ENCODE measurements at places on chromosomes 1 and 21.

- DNase-seq: no peak
Observed at GRCh38 chr21:15496911-15497310, 232.9 kb upstream of the USP25 start.

- DNase-seq: no peak
Observed at GRCh38 chr1:182259229-182259872, 132.2 kb downstream of the GLUL start.

DNA sequence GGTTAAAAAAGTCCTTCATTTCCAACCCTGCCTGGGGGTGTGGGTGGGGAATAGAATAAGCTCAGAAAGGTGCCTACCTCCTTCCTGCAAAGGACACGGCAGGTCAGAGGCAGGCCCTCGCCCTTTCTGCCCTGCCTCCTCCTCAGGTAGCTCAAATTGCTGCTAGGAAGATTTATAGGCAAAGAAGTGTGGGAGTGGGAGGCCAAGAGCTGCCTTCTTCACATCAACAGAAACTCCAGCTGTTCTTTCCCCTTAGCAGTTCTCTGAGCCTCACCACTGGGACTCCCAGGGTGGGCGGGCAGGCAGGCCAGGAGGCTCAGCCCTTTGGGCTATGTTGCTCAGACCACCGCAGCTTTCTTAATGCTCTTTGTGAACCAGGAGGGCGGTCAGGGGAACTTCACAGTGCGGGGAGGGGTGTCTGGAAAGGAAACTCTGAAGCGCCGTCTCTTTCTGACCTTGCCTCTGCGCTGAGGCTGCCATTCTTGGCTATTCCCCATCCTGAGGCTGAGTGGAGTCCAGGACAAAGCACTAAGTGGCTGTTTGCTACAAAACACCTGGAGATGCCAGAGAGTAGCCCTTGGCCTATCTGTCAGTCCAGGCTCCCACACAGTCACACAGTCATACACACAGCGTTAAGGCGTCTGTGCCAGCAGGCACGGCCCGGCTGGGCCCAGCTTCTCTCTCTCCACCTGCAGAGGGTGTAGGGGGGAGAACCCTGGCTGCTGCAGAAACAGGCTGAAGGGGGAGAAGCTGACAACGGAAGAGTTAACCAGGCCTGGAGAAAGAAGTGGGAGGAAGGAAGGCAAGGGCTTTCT, 3.0 kb upstream of the A3GALT2 start:
- no peak for DNase-seq

DNA sequence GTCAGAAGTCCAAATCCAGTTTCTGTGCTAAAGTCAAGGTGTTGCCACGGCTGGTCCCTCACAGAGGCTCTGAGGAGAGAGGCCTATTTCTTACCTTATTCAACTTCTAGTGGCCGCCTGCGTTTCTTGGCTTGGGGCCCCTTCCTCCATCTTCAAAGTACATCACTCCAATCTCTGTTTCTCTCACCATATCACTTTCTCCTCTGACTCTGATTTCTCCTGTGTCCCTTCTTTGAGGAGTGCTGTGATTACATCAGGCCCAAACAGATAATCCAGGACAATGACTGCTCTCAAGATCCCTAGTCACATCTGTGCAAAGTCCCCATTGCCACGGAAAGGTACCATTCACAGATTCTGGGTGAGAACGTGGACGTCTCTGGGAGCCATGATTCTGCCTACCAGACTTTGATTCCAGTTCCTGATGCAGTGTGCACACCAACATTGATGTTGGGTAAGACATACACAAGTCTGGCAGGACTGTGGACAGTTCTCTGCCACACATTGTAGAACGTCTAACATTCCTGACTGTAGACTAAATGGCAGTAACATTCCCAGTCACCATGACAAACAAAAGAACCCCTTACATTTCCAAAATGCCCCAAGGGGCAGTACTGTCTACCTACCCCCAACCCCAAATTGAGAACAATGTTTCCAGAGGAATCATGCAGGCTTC, 43.0 kb upstream of the ITPKB start:
- DNase-seq: no peak

DNA sequence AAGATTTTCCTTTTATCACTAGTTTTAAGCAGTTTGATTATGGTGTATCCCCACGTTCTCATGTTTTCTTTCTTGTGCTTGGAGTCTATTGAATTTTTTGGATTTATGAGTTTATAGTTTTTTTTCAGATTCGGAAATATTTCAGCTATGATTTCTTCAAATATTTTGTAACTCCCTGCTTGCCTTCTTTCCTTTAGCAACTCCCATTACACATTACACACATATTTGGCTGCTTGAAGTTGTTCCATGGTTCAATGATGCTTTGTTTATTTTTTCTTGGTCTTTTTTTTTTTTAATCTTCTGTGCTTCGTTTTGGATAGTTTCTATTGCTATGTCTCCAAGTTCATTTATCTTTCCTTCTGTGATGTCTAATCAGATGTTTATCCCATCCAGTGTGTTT, 48.5 kb upstream of the WARS2 start:
- no peak for DNase-seq

DNA sequence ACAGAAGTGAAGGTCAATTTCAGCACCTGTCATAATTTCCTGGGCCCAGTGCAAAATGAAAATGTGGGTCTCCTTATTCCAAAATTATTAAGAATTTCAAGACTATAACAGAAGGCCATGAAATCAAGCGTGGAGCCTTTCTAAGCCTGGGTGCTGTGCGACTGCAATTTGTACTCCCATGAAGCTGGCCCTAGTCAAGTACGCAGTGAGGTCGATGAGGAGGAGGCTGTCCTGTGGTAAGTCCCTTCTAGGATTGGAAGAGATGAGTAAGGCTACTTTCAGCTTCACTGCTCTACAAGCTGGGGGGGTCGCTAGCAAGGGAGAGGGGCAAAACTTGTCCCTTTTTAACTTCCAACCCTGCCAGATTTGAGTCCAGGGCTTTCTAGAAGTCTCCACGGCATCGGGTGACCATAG, 410 bp upstream of the NUDC start:
- no peak for DNase-seq

- DNase-seq: no peak
Observed at GRCh38 chr21:45208627-45208951, 79.1 kb downstream of the POFUT2 start.

GRCh38 chr1:84164161-84164560, 20.1 kb downstream of the PRKACB start:
- DNase-seq: no peak

- DNase-seq: no peak
Observed at GRCh38 chr21:17560377-17561025, 47.7 kb downstream of the CXADR start.

- no peak for DNase-seq
Observed at GRCh38 chr1:24909388-24909898, 20.6 kb downstream of the RUNX3 start.

DNA sequence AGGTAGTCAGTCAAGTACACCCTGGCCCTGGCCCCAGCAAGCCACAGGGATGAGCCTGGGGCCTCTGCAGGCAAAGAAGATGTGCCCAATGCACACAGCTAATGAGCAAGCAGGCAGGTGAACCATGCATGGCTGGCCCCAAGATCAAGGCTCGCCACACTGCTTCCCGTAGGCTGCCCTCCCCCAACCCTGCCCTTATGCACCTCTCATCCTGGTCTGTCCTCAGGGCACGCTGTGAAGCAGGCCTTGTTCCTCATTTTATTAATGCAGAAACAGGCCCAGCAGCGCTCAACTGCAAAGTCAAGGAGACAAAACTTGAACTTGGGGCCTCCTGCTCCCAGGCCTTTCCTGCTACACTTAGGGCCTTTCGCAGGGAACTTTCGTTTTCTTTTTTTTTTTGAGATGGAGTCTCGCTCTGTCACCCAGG, 35.6 kb upstream of the ID3 start:
- DNase-seq: no peak

DNA sequence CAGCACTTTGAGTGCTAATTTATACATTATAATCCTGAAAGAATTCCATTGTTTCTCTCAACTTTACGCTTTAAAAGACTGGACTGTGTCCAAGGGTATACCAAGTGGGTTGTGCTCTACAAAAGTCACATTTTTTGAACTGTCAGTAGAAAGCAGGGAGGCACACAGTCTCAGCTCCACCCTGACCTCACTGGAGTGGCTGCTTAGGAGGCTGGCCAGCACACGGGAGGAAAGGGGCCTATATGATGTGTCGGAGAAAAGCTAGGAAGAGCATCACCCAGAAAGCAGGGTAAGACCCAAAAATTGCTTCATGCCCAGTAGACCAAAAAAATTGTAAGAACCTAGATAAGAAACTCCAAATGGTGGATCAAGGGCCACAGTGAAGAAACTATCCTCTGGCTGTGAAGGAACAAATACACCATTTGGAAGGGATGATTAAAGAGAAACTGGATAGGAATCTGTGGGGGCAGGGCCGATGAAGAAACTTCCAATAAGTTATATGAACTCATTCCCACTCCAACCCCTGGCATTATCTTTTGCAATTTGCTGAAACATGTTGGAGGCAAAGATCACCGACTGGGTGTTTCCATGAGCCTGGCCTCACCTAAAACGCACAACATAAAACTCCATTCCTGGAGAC, 1.9 kb downstream of the S100A10 start:
- DNase-seq: no peak

DNA sequence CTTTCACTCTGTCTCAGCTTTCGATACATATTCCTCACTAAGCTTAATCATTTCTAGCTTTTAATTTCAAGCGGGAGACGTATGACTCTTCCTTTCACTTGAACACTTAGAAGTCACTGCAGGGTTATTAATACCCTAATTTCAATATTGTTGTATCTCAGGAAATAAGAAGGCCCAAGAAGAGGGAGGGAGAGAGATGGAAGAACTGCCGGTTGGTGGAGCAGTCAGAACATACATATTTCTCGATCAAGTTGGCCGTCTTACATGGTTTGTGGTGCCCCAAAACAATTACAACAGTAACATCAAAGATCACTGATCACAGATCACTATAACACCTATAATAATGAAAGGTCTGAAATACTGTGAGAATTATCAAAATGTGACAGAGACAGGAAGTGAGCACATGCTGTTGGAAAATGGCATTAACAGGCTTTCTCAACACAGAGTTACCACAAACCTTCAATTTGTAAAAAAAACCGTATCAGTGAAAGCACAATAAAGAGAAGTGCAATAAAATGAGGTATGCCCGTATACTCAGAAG, 145.4 kb upstream of the HP1BP3 start:
- no peak for DNase-seq

GRCh38 chr1:106568201-106568974, 488.1 kb upstream of the PRMT6 start:
- peak; percentile 12 for DNase-seq

DNA sequence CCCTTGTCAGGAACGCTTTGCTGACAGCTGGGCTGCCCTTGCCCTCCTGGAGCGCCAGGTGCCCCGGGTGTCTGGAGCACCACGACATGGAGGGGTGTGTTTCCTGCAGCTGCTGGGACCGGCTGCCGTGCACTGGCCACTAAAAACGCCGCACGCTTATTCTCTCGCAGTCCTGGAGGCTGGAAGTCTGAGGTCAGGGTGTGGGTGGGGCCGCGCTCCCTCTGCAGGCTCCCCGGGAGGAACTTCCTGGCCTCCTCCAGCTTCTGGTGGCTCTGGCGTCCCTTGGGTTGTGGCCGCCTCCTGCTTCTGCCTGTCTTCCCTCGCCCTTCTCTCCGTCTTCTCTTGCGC, 28.0 kb upstream of the PLCH2 start:
- no peak for DNase-seq

GRCh38 chr1:17828991-17829390, 73.9 kb downstream of the ACTL8 start:
- DNase-seq: no peak

DNA sequence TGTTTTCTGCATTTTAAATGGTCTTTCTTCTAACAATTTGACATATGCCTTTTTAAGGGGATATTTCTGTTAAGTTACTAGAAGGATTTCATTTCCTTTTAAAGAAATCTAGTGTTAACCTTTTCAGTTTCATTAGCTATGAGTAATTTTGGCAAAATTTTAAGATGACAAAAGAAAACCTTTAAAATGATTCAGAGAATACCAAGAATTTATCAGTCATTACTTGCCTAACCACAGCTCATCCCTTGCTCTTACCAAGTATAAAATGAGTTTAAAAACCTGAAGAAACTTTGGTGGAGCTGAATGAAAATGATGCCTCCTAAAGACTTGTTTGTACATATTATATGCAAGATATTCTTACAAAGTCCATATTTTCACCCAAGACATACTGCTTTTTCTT, 101.7 kb downstream of the NEK7 start:
- no peak for DNase-seq

DNA sequence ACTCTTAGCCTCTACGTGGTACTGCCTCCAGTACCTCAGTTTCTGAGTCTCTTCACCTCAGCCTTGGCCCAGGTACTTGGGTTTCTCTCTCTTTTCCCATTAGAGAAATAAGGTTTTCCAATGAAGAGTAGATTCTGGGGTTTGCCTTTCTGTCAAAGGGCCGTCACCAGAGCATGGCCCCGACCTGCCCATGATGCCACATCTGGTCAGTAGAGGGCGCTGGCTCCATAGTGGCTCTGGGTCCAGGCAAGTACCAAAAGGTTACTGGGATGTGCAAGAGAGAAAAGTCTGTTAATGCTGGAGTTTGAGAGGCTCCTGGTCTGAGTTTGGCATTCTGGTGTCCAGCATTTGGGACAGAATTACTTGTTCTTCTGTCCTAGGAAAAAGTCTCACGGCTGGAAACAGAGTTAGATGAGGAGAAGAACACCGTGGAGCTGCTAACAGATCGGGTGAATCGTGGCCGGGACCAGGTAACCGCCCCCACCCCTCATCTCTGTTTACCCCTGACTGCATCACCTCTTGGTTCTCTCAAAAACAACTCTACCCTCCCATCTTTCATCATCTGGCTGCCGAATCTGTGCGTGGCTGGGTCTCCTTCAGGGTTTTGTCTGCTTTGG, 5.3 kb upstream of the TUFT1 start:
- DNase-seq: no peak

DNA sequence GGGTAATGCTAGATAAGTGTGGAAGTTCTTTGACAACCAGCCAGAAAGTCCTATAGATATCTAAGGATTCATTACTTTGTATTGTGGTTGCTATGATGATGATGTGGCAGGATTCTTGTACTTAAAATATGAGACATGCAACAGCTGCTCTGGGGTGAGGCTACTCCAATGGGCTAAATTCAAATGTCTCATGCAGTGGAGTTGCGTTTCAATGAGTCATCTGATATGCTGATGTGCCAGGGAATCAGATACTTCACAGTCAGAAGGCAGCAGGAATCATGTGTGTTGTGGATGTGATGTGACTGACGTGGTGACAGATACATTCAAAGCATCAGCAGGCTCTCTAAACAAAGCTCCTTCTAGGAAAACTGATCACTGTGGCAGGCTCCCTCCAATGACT, 66.5 kb downstream of the TSEN15 start:
- peak; percentile 16 for DNase-seq

DNA sequence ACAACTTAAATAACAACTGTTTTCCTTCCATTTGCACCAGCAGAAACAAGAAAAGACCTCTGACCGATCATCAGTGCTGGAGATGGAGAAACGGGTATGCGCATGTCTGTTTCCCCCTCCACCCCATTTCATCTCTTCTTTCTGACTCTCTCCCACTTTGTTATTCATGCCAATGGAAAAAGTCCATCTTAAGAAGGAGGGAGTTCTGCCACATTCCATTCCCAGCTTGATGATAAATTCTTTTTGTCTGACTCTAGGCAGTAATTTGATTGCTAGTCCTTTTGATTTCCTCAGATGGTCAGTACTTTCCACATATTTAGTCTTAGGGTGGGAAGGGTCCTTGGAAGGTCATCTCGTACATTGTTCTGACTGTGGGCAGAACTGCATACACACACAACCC, 142.5 kb downstream of the SYT2 start:
- no peak for DNase-seq
